ENCODE measurements at places on chromosomes 12 and 14.

GRCh38 chr14:54686219-54686870 lies 119.4 kb downstream of the SAMD4A start:
- no peak for DNase-seq

- no peak for DNase-seq
Measured at GRCh38 chr14:85619851-85620250, 89.9 kb downstream of the FLRT2 start.

DNA sequence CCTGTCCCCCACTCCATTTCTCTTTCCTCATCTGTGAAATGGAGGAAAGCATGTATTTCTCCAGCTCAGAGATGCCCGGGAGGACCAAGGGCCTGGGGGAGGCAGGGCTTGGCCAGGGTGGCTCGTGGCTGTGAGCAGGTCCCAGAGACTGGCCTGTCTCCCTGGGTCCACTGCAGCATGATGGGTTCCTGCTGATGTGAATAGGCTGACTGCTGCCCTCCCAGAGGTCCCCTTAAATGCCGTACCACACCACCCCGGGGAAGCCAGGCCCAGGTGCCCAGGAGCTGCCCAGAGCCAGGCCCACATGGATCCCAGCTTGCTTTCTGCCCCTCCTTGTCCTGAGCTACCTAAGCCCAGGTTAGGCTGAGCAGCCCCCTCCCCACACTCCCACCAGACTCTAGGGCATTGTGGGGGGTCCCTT lies 158.2 kb upstream of the C14orf180 start:
- peak; percentile 73 for DNase-seq

GRCh38 chr12:76037130-76038103 lies 5.8 kb upstream of the PHLDA1 start:
- no peak for DNase-seq

- DNase-seq: no peak
Measured at GRCh38 chr12:116820064-116820656, 61.1 kb downstream of the HRK start.

- DNase-seq: no peak
Measured at GRCh38 chr12:24393071-24393470, 443.6 kb upstream of the SOX5 start.

DNA sequence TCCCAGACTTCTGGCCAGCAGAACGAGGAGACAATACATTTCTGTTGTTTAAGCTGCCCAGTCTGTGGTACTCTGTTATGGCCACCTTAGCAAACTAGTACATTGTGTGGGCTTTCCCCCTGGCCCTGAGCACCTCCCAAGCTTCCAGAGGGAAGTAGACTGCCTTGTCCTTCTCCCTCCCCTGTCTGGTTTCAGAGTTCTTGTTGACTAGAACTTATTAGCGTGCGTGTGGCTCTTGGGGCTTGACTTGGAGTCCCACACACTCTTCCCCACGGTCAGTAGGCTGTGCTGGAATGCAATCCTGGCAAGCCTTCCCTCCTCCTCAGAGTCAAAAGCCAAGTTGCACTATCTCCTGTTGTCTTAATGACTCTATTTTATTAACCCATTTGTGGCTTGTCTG lies 27.7 kb downstream of the FBLN5 start:
- peak; percentile 86 for DNase-seq

- DNase-seq: no peak
Measured at GRCh38 chr12:122506393-122506938, 5.7 kb upstream of the ZCCHC8 start.

DNA sequence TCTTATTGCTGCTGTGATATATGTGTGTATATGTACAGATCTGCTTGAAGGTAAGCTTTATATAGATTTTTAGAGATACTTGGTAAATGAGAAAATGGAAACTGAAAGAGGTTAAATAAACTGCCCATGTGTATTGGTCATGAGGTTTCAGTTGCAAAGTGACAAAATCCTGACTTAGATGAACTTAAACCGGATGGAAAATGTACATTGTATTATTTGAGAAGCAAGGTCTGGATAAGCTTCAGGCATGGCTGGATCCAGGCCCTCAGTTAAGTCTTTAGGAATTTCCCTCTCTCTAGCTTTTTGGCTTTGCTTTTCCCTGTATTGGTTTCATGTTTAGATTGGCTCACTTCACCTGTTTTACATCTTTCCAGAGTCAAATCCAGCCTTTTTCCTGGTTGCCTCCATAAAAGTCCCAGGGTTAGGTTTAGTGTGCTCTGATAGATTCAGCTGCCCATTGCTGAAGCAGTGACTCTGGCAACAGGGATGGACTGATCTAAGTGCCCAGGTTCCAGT lies 21.0 kb upstream of the MAP1LC3B2 start:
- no peak for DNase-seq

DNA sequence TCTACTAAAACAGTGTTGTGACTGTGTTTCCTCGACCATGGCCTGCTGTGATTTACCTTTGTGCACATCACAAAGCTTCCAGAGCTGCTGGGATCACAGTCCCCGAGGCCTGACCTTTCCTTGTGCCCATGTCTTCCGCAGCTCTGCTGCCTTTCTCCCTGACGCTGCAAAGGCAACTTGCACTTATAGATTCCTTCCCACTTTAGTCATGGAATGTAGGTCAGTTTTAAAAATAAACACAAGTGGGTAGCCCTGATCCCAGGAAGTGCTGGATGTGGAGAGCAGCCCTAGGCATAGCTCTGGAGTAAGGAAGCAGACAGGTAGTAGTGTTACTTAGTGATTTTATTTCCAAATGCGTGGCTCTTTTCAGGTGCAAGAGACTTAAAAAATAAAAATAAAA lies 825.7 kb downstream of the AACS start:
- DNase-seq: no peak

DNA sequence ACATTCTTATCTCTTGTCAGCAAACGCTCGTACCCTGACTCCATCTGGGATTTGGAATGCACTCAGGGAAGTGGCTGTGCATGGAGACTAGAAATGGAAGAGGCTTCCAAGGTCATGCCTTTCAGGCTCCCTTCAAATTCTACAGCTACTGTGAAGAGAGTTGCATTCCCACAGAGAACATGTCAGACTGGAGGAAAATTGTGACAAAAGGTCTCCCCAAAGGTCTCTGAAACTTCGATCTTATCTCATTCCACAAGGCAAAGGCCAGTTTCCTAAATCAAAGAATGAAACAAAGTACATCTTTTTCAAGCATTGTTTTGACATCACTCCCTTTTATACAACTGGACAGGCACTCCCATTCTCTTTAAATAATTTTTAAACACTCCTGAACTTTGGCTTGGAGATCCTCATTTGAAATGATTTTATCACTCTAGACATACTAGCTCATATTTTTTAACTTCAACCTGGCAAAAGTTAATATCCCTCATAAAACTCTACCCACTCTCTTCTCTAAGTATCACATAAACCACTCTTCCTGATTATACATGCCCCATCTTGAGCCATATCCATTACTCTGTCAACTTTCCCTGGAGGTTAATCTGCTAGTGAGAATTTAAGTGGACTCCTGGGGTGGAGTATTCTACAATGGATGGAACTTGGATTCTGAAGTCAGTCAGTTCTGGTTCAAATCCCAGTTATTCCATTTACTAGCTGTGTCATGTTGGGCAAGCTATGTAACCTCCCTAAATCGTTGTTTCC lies 218.1 kb upstream of the HMGA2 start:
- DNase-seq: no peak
